CD4-positive, alpha-beta T cell treated with Interferon alpha-2 for 1 hour (primary cell): ENCODE measurements at places on chromosomes 1 and 21.

GRCh38 chr1:81554108-81554507, 246.6 kb upstream of the ADGRL2 start:
- no peak for DNase-seq

- no peak for DNase-seq
Observed at GRCh38 chr1:230465691-230466090, 39.6 kb upstream of the PGBD5 start.

- no peak for DNase-seq
Observed at GRCh38 chr1:161066694-161067093, 3.0 kb downstream of the ARHGAP30 start.

DNA sequence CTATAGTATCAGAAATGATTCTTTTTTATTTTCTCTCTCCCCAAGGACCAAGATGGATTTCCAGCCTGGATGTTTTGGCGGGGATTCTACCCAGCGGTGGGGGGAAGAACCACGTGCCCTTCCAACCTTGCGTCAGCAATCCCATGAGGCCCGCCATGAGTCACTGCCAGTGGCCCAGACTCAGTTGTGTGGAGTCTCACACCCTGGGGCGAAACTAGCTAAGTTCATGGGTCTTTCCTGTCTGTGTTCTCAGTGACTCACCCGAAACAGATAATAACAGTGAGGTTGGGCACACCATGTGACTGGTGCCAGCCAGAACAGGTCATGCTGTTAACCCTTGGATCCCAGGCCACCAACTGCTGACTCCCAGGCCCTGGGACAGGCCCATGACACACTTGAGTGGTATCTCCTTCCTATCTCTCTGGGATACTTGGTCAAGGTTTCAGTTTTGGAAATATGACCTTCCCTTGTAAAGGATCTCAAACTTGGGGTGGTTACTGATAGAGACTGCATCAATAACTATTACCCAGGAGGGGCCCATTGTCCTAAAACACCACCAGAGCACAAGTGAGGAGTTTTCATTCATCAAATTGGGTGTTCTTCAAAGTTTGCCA, 98.0 kb upstream of the DUSP10 start:
- peak; percentile 69 for DNase-seq

- DNase-seq = no peak
Observed at GRCh38 chr1:2611621-2612437, 21.0 kb downstream of the MMEL1 start.

DNA sequence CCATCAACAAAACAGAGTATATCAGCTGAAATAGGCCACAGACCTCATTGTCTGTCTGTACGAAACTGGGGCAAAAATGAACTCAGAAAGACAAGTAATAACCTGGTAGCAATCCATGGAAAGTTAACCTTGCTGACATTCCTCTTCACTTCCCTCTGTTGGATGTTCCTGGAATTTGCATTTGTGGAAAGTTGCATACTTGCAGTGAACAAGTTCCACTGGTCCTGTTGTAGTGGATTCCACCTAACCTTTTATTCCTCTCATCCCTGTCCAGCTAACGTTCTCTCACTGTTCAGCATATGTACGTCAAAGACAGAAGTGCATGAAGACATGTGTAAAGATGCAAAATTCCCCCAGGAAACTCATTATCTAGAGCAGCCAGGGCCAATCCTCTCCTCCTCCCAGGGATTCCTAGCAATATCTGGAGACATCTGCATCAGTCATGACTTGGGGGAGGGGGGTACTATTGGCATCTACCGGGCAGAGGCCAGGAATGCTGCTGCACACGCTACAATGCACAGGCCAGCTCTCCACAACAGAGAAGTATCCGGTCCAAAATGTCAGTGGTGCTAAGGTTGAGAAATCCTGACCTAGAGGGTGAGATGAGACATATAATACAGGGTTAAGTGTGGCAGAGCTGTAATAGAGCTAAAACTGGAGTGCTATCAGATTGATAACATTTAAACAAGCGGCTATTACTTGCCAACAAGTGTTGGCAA, 8.2 kb downstream of the LPAR3 start:
- no peak for DNase-seq

GRCh38 chr1:204480515-204480914, 14.1 kb downstream of the PIK3C2B start:
- no peak for DNase-seq

- no peak for DNase-seq
Observed at GRCh38 chr1:205270764-205271163, 43.0 kb downstream of the TMCC2 start.

DNA sequence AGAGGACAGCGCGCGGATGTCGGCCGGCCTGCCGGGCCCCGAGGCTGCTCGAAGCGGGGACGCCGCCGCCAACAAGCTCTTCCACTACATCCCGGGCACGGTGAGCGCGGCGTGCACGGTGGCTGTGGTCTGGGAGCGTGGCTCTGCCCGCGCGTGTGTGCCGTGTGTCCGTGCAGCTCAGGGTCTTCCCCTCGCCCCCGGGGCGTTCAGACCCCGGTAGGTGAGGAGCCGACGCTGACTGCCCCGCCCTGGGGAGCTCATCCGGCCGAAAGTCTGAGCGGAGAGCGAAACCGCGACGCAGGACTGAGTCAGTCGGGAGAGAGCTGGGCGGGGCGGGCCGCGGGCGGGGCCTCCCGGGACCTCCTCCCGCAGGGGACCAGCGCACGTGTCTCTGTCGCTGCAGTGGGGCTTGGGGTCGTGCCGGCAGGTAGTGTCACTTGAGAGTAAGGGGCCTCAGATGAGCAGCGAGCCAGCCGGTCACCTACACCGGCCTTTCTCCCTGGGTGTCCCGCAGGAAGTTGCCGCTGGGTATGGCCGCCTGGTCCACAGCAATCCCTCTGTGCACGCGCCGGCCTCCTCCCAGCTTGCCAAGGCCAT, 520 bp downstream of the PLEKHN1 start:
- DNase-seq = peak; percentile 73

- DNase-seq = no peak
Observed at GRCh38 chr1:113608399-113608798, 150.9 kb downstream of the PHTF1 start.

DNA sequence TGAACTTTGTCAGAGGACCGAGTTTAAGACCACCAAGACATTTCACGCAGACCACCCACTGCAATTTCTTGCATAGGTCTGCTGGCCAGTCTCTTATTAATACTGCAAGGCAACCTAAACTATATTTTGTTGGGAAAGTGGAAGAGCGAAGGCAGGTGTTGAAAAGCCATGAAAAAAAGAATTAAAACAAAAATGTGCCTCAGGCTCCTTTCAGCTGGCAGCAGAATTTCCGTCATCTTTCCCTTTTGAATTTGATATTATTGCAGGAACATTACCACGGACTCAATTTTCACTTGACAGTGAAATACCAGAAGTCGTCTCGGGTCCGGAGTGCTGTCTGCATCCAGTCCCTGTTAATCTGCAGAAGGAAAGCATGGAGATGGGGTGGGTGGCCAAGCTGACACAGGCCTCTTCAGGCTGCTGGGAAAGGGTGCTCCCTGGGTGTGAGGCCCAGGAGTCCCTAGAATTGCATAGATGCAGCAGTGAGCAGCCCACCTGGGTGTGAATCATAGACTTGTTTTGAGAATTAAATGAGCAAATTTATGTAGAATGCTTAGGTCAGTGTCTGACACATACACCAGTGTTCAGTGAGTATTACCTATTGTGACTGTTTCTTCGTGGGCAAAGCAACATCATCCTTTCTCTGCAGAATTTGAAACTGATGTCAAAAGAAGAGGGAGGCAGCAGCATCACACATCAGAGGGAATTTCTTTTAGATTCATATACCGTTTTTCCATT, 150.7 kb downstream of the PBX1 start:
- DNase-seq = no peak

GRCh38 chr1:50268049-50268448, 155.2 kb downstream of the DMRTA2 start:
- no peak for DNase-seq

DNA sequence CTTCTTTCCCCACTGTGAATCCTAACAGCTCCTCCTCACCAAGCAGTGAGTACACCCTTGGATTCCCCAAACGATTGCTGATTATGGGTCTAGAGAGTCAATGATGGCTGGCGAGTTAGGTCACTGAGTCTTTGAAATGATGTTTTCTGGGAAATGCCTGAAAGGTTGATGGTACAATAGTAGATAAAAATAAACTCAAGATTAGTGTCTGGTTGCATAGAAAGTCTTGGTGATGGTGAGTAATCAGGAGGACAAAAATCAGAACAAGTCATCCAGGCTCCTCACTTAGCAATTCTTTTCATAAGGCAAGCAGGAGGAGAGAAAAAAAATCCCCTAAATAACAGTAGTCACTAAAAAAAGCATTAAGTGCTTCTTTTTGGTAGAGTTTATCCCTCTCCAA, 22.6 kb downstream of the HLX start:
- no peak for DNase-seq

GRCh38 chr1:20164694-20165202, 21.1 kb upstream of the UBXN10 start:
- DNase-seq = no peak

- no peak for DNase-seq
Observed at GRCh38 chr1:108199201-108199691, 897 bp downstream of the SLC25A24 start.

DNA sequence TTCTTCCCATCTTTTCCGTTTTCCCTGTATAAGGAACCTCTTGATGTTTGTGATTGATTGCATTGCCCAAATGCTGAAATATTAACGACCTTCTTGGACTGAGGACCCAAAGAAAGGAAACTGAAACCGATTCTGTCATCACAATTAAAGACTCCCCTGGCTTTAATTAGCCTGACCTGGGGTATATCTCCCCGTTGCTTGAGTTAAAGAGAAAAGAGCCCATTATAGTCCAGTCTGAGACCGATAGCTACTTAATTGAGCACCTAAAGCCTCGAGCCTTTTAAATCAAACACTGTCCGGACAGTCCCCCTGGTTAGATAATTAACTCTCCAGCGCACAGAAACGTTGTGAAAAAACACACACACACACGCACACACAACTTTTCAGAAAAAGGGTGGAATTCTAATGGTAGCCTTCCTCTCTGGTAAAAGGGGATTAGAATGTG, 8.0 kb downstream of the LMO4 start:
- peak; percentile 4 for DNase-seq

DNA sequence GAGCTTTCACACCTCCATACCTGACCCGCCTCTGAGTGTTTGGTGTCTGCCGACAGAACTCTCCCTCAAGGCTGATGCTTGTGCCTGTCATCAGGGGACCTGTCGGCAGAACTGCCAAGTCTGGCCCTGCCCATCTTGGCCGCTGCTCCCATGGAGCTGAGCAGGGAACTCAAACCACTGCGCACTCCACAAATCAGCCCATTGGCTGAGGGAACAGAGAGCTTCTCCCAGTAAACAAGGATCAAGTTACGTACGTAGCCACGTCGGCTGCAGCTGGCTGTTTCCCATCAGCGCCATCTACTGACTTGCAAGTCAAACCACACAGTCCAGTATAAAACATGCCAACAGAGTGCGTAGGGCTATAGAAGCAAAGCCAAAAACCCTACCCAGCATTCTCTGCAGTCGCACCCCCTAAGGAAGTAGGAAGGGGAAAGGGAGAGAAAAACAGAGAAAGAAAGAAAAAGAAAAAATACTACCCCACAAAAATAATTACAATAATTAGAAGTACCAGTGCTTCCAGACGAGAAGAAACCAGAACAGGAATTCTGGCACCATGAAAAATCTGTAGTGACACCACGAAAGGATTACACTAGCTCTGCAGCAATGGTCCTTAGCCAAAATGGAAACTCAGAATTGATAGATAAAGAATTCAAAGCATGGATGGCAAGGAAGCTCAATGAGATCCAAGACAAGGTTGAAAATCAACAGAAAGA, 13.1 kb downstream of the KRTAP13-1 start:
- no peak for DNase-seq

GRCh38 chr1:43924516-43924915, 9.1 kb upstream of the ARTN start:
- no peak for DNase-seq

DNA sequence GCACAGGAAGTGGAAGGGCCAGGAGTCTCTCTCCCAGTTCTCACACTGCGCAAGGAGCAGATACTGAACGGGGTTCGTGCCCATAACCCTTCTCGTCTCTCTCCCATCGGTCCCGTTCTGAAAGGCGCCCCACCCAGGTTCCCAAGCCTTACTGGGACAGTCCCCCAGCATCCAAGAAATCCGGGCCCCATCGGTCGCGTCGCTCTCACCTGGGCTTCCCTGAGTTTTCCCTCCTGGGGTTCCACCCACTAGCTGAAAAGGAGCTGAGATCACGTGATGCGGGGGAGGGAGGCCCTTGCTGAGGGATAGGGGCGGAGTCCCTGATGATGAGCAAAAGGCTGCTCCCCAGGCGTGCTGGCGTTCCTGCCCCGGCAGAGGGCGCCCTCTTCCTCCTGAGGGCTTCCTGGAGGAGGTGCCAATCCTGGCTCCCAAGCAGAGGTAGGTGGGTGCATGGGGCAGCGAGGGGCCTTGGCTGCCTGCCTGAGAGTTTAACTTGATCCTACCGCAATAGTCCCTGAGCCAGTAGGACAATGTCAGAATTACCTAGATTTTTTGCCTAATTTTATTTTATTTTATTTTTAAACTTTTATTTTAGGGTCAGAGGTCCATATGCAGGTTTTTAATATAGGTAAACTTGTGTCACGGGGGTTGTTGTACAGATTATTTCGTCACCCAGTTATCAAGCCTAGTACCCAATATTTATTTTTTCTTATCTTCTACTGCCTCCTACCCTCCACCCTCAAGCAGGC, at the start of gene SPOCD1:
SPOCD1 (minus strand) TSS at position 271 of the 749 bp plus-strand sequence. CDS start 689 bp downstream, outside the sequence.
- peak; percentile 88 for DNase-seq

- DNase-seq = no peak
Observed at GRCh38 chr21:15742052-15742670, 12.4 kb downstream of the USP25 start.

- no peak for DNase-seq
Observed at GRCh38 chr1:32311709-32312393, 20.0 kb downstream of the HDAC1 start.

DNA sequence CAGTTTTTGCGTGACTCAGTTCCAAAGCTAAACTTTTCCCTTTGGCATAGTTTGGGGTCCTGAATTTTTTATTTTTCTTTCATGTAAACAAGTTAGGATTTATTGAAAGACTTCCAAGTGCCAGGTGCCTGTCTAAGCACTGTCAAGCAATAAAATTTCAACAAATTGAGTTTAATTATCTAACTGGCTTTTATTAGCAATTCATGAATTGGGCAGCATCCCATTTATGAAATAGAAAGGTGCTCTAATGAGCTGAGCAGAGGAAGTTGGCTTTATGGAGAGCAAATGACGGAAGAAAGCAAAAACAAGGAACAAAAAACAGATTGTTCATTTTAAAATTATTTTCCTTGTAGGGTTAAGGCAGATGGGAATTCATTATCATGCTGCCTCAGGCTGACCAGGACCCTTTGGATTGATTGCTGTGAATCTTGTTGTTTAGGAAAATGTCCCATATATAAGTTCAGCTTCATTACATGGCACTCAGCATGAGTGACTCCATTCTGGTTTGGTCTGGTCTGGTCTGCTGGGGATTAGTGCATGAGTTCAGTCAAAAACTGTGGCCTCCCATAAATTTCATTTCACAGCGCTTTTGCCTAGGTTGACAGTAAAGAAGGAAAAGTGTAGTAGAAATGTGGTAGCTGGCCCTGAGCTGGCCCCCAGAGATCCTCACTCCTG, 21.5 kb upstream of the COG2 start:
- no peak for DNase-seq
